ENCODE measurements at places on chromosomes 5 and 9.

DNA sequence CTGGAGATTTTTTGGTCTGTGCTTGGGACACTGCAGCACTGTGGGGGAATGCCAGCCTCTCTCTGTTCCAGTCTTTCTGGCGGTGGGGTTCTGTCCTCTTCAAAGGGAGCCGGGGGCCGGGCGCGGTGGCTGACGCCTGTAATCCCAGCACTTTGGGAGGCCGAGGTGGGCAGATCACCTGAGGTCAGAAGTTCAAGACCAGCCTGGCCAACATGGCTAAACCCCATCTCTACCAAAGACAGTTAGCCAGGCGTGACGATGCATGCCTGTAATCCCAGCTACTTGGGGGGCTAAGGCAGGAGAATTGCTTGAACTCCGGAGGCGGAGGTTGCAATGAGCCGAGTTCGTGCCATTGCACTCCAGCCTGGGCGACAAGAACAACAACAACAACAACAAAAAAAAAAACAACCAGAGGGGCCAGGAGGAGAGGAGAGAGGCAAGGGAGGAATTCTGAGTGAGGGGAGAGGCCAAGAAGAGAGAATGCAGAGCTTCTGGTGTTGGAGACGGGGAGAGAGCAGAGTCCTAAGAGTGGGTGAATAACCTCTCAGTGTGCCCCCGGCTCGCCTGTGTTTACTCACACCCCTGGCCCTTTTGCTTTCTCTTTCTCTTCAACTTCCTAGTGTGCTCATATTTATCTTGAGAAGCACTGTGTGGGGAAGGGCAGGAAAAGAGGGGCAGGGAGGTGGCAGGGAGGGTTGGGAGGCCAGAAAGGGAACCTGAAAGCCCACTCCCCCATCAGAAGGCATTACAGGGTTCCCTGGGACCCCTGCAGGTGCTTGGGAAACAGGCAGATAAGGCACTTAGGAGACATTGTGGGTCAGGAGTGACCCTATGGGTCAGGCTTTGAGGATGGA lies 3.2 kb upstream of the SET start:
- DNase-seq = no peak

- no peak for DNase-seq
These were observed 34.5 kb upstream of the SLC46A2 start for GRCh38 chr9:112925058-112925641.

- no peak for DNase-seq
These were observed 302.5 kb downstream of the SH3GL2 start for GRCh38 chr9:17881371-17881770.

- no peak for DNase-seq
These were observed 383.3 kb upstream of the ZNF462 start for GRCh38 chr9:106479679-106480078.

GRCh38 chr9:93198117-93198837 lies 14.3 kb downstream of the WNK2 start:
- no peak for DNase-seq

GRCh38 chr5:150101023-150101422 lies 14.7 kb upstream of the CSF1R start:
- no peak for DNase-seq

DNA sequence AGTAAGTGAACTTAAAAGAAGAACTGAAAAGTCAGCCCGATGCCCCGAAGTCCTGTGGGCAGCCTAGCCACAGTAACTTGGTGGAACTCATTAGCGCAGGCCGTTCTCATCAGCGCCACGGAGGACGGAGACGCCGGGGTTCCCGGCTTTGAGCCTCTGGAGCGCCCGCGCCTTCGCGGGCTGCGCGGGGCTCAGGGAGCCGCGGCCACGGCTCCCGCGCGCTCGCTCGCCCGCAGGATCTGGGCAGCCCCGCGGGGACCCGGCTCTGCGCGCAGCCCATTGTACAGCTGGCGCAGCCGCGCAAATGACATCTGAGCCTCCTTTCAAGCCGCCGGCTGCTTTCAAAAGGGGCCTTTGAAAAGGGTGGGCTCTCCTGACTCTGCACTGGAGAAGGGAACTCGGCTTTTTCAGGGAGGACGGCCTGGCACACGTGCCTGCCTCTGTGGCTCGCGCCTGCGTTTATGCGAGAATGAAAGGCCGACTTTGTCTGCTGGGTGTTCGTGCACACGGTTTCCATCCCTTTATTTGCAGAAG lies 40.7 kb downstream of the TLR4 start:
- no peak for DNase-seq

- no peak for DNase-seq
These were observed 32.0 kb upstream of the EXOC3 start for GRCh38 chr5:410911-411517.

- DNase-seq = no peak
These were observed 17.6 kb downstream of the C9orf43 start for GRCh38 chr9:113428062-113428615.
